ENCODE measurements at places on chromosomes 7 and 10.
A peak's percentile ranks its signal among the peaks of the same experiment; 100 is the strongest.

GRCh38 chr7:155618708-155619633 is 25.5 kb upstream of the RBM33 start:
- DNase-seq = no peak

DNA sequence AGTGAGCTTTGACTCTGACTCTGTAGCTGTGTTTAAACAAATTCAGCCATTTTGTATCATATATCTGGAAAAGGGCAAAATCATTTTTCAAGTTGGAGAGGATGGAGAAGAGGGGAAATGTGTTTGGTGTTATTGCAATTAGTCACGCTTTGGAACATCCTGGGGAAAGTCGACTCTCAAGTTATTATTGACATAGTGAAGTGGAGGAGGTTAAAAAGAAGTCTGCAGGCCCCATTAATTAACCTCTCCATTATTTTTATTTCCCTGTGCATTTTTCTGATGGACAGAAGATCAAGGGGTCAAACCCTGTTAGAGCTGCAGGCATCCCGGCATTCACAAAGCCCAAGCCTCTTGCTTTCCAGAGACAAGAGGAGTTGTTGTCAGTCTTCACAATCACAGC is 132.6 kb downstream of the TEX36 start:
- DNase-seq = no peak

- no peak for DNase-seq
Measured at GRCh38 chr7:116994611-116995010, 41.3 kb downstream of the ST7 start.

DNA sequence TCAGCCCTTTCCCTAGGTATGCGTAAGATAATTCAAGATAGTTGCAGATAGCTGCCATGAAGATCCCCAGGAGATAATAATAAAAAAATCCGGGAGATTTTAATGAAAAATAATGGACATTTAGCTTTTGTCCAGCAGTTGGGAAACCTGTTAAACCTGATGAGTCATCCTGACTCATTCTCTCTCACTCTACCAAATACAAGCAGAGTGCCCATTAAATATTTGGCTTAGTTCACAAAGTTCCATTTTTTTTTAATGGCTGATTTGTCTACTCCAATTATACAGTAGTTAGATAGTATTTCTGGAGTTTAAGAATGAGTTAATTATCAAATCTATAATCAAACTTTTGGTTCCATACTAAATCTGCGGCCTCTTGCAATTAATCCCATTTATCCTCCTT is 2.1 kb upstream of the SHTN1 start:
- DNase-seq = peak; percentile 30

DNA sequence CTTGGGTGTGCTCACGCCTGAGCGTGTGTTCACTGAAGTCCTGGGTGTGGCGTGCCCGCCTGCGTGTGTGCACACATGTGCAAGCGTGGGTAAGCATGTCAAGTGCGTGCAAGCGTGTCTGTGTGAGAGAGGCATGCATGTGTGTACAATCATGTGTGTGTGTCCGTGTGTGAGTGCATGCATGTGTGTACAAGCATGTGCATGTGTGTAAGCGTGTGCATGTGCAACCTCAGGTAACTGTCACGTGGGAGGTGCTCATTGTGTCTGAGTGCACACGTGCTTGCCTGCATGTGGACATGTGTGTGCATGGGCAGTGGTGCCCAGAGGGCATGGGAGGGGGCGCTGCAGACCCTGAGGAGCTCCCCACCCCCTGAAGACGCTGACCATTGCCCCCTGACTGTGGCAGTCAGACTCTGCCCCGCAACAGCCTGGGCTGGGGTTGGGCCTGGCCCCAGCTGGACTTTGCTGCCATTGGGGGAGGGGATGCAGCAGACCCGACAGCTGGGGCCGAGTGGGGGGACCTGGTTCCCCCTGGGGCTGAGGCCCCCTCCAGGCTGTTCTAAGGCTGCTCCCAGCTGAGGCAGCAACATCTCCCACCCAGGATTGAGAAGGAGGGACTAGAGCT is 88.1 kb downstream of the UNCX start:
- no peak for DNase-seq

- DNase-seq = no peak
Measured at GRCh38 chr10:131710142-131710861, 190.5 kb upstream of the PPP2R2D start.

DNA sequence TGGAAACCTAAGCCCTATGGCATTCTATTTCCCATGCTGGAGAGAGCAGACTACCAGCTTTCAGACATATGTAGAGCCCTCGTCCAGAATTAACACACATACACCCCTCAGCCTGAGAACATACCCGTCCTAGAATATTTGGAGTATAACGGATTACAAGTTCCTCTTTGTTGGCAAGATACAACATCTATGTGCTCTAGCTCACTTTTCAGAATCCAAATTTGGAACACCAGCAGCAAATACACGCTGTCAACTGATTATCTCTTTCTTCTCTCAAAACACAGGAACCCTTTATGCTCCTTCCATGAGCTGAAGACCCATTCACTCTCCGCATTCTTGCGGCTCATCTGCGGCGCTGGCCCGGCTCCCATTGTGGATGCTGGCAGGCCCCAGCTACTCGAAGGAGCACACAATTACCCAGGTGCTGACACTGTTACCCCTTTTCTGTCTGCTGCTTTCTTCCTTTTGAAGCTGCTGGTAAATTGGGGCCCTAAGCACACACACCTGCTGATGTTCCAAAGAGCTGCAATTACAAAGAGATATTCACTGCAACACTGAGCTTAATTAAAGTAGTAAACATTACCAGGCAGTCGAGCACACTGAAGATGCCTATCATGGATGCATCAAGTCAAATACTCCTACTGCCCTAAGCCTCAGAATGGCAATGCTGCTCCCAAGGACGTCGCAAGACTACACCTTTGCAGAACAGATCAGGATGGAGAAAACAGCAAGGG is 70.0 kb downstream of the VOPP1 start:
- no peak for DNase-seq

GRCh38 chr10:1156616-1156886 is 100.4 kb downstream of the WDR37 start:
- DNase-seq = no peak
